ENCODE measurements at places on chromosomes 1 and 21. TPM values are rescaled to one million over a fixed set of nuclear protein-coding genes. Genes with fewer than 3 reads are reported as not detected.

- no peak overlapping the region for H3K4me3 ChIP-seq
- H3K27ac ChIP-seq, result no peak overlapping the region
- no peaks in the 10 kb centered on the region for H3K4me1 ChIP-seq
- H3K27me3 ChIP-seq, result no peaks in the 10 kb centered on the region
- no peaks in the 10 kb centered on the region for H3K36me3 ChIP-seq
Measured at GRCh38 chr1:220710333-220710732, 20.2 kb downstream of the C1orf115 start.

DNA sequence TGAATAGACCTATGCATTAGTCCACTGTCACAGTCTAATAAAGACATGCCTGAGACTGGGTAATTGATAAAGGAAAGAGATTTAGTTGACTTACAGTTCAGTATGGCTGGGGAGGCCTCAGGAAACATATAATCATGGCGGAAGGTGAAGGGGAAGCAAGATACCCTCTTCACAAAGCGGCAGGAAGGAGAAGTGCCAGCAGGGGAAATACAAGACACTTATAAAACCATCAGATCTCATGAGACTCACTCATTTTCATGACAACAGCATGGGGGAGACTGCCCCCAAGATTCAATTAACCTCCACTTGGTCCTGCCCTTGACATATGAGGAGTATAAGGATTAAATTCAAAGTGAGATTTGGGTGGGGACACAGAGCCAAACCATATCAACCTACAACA lies 59.4 kb downstream of the CAPN9 start:
- H3K27me3 ChIP-seq, result no peaks in the 10 kb centered on the region
- no peak for DNase-seq
- H3K36me3 ChIP-seq, result no peaks in the 10 kb centered on the region
- no peak overlapping the region for H3K4me3 ChIP-seq
- peak overlapping the region; percentile 27 for H3K27ac ChIP-seq

The PRDM16 gene
- total RNA-seq, result 15.9 TPM

GRCh38 chr1:2355373-2356261 lies 35.7 kb downstream of the MORN1 start:
- H3K4me3 ChIP-seq, result no peak overlapping the region
- no peaks in the 10 kb centered on the region for H3K36me3 ChIP-seq
- peaks cover 10% of the 10 kb centered on the region for H3K4me1 ChIP-seq
- no peaks in the 10 kb centered on the region for H3K27me3 ChIP-seq
- H3K27ac ChIP-seq, result no peak overlapping the region

The AGT gene
- total RNA-seq, result 37.1 TPM

The ASCL5 gene
- not detected for total RNA-seq

GRCh38 chr1:33348194-33348593 lies 27.3 kb upstream of the A3GALT2 start:
- DNase-seq, result no peak
- no peaks in the 10 kb centered on the region for H3K27me3 ChIP-seq
- peaks cover 20% of the 10 kb centered on the region for H3K4me1 ChIP-seq
- no peaks in the 10 kb centered on the region for H3K36me3 ChIP-seq
- H3K4me3 ChIP-seq, result peak overlapping the region; percentile 90
- peak overlapping the region; percentile 98 for H3K27ac ChIP-seq

The SAMD13 gene
- 1.1 TPM for total RNA-seq

GRCh38 chr1:92786111-92786901 lies 1.4 kb upstream of the EVI5 start:
- H3K27ac ChIP-seq, result peak overlapping the region; percentile 95
- peak overlapping the region; percentile 88 for H3K4me3 ChIP-seq
- H3K4me1 ChIP-seq, result peaks cover 15% of the 10 kb centered on the region
- H3K27me3 ChIP-seq, result no peaks in the 10 kb centered on the region
- no peak for DNase-seq

DNA sequence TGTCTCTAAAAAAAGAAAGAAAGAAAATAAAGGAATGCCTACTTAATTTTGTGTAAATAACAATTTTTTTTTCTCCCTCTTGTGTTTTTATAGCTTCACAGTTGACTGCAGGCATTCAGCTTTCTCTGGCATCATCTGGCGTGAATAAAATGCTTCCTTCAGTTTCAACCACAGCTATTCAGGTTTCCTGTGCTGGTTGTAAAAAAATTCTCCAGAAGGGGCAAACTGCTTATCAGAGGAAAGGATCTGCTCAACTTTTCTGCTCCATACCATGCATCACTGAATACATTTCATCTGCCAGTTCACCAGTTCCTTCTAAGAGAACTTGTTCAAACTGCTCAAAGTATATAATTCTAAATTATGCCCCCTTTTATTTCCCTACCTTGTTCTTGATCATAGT lies 18.0 kb downstream of the ZMYM1 start:
- H3K27me3 ChIP-seq, result no peaks in the 10 kb centered on the region
- no peaks in the 10 kb centered on the region for H3K4me1 ChIP-seq
- DNase-seq, result no peak
- no peak overlapping the region for H3K4me3 ChIP-seq
- peaks cover 89% of the 10 kb centered on the region for H3K36me3 ChIP-seq
- no peak overlapping the region for H3K27ac ChIP-seq

DNA sequence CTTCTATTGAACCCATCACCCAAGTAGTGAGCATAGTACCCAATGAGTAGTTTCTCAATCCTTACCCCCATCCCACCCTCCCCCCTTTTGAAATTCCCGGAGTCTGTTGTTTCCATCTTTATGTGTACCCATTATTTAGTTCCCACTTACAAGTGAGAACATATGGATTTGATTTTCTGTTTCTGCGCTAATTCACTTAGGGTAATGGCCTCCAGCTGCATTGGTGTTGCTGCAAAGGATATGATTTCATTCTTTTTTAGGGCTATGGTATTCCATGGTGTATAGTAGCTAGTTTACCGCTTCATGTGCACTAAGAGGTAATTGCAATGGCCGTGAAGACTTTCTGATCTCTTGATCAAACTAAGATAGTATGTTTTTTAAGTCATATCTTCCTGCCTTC lies 107.5 kb upstream of the SERTAD4 start:
- no peak overlapping the region for H3K4me3 ChIP-seq
- H3K36me3 ChIP-seq, result no peaks in the 10 kb centered on the region
- DNase-seq, result no peak
- H3K4me1 ChIP-seq, result no peaks in the 10 kb centered on the region

DNA sequence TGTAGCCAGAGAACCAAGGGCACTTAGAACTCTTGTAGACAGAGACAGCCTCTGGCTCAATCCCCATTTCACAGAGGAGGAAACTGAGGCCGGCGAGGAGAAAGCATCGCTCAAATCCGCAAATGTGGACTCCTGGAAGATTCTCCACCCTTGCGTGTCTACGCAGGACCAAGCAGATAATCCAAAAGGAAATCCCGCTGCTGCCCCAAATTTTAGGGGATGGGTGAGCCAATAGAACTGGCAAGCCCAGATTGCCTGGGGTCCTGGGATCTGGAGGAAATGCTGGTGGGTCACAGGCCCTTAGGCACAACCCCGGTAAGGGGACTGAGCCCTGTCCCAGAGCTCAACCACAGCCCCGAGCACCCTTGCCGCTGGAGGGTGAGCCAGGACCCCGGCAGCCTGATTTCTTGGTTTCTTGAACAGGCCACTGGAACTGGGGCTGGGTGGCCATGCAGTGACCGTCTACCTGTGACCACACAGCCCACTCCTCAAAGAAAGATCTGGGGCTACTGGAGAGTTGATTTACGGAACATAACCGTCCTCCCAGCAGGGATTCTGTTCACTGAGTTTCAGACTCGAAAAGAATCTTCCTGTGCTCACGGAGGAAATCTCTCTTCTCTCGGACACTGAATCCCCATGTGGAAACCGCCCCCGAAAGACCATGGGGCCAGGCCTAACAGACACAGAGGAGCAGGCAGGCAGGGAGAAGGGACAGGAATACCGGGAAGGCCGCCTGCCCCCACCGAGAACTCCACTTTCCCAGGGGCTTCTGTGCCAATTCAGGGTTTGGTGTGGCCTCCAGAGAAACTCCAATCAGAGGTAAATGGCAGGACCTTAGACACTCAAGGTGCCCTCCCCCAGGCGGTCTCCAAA lies 238.4 kb downstream of the NPHP4 start:
- H3K4me1 ChIP-seq, result peaks cover 13% of the 10 kb centered on the region
- no peak overlapping the region for H3K4me3 ChIP-seq
- no peaks in the 10 kb centered on the region for H3K27me3 ChIP-seq
- DNase-seq, result peak; percentile 9
- no peak overlapping the region for H3K27ac ChIP-seq
- no peaks in the 10 kb centered on the region for H3K36me3 ChIP-seq

- no peak overlapping the region for H3K4me3 ChIP-seq
- no peaks in the 10 kb centered on the region for H3K36me3 ChIP-seq
- DNase-seq, result no peak
- peaks cover 77% of the 10 kb centered on the region for H3K4me1 ChIP-seq
- H3K27me3 ChIP-seq, result no peaks in the 10 kb centered on the region
- H3K27ac ChIP-seq, result peak overlapping the region; percentile 93
Measured at GRCh38 chr1:27577504-27578188, 26.3 kb downstream of the AHDC1 start.

DNA sequence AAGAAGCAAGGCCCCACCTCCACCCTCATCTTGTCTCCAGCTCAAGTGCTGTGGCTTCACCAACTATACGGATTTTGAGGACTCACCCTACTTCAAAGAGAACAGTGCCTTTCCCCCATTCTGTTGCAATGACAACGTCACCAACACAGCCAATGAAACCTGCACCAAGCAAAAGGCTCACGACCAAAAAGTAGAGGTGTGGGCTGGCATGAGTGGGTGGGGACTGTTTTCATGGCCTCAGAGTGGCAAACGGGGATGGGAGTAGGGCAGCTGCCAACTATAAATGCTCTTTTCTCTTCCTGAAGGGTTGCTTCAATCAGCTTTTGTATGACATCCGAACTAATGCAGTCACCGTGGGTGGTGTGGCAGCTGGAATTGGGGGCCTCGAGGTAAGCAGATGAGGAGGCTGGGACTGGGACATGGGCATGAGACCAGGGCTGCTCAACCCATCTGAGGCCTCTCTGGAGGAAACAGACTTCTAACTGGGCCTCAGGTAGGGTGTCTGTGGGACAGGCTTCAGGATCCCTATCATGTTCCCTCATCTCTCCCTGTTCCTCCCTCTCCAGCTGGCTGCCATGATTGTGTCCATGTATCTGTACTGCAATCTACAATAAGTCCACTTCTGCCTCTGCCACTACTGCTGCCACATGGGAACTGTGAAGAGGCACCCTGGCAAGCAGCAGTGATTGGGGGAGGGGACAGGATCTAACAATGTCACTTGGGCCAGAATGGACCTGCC lies 8.8 kb upstream of the P3R3URF start:
- no peak overlapping the region for H3K4me3 ChIP-seq
- no peak overlapping the region for H3K27ac ChIP-seq
- H3K4me1 ChIP-seq, result peaks cover 20% of the 10 kb centered on the region
- no peaks in the 10 kb centered on the region for H3K36me3 ChIP-seq
- H3K27me3 ChIP-seq, result no peaks in the 10 kb centered on the region
- DNase-seq, result no peak

GRCh38 chr21:35028451-35028978 lies 20.6 kb downstream of the RUNX1 start:
- H3K27me3 ChIP-seq, result peaks cover 9% of the 10 kb centered on the region
- no peaks in the 10 kb centered on the region for H3K36me3 ChIP-seq
- no peak overlapping the region for H3K4me3 ChIP-seq
- DNase-seq, result no peak
- H3K4me1 ChIP-seq, result peaks cover 7% of the 10 kb centered on the region

DNA sequence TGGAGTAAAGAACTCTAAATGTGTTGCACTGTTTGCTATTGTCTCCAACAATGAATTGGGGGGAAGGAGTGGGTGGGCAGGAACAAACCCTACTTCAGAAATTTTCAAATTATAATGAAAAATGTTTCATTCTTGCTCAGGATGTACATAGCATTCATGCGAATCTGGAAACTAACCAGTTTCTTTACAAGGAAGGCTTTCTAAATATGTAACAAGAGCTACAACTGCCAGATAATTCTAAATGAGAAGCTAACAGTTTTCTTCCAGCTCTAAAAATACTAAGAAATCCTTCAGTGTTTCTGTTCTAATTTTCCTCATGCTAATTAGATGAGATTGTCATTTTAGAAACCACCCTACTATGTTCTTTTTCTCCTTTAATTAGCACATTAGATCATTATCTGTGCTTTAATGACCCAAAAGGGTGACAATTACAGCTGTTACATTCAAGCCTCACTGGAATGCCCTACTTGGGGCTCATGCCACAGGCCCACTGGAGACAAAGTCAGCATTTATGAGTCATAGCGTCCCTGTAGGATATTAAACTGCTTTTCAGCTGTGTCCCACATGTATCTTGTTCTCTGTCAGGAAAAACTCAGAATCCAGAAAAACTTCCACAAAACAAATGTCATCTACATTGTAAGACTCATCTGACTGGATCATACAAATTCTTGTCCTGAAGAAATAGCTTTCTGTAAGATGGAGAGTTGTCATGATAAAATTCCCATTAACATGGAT lies 804.6 kb upstream of the CXADR start:
- no peaks in the 10 kb centered on the region for H3K4me1 ChIP-seq
- H3K36me3 ChIP-seq, result no peaks in the 10 kb centered on the region
- no peaks in the 10 kb centered on the region for H3K27me3 ChIP-seq
- DNase-seq, result no peak
- H3K4me3 ChIP-seq, result no peak overlapping the region
- no peak overlapping the region for H3K27ac ChIP-seq

DNA sequence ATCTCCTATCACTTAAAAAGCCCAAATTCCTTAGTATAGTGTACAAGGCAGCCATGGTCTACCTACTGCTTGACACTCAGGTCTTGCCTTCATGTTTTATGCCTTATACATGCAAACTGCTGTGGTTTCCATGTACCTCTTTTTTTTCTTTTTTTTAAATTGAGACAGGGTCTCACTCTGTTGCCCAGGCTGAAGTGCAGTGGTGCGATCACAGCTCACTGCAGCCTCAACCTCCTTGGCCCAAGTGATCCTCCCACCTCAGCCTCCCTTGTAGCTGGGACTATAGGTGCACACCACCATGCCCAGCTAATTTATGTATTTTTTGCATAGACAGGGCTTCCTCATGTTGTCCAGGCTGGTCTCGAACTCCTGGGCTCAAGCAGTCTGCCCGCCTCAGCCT lies 8.0 kb downstream of the CD55 start:
- no peaks in the 10 kb centered on the region for H3K27me3 ChIP-seq
- H3K4me3 ChIP-seq, result no peak overlapping the region
- H3K4me1 ChIP-seq, result peaks cover under 1% of the 10 kb centered on the region
- no peak overlapping the region for H3K27ac ChIP-seq
- DNase-seq, result no peak
- H3K36me3 ChIP-seq, result peaks cover 58% of the 10 kb centered on the region

DNA sequence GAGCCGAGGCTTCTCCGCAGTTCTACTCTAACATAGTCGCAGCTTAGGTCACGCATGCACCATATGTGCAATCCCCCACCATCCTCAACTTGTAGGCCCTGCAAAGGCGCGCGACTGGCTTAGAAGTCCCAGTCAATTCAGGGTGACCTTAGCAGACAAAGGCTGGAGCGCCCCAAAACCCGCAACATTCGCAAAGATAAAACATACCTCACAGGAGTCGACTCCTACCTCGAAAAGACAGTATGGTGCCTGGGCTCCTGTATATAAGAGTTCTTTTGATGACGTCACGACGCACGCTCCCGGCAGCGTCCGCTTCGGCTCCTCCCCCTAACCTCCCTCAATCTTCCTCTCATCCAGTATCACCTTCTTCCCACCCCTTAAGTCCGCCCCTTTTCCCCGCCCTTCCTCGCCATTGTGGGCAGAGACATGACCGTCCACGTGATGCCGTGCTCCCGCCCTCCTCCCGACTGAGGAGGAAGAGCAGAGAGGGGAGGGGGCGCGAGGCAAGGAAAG lies at the start of gene GAS5:
Gene GAS5 (minus strand): TSS at position 237 of the 513 bp plus-strand sequence.
- no peaks in the 10 kb centered on the region for H3K27me3 ChIP-seq
- H3K4me1 ChIP-seq, result peaks cover 9% of the 10 kb centered on the region
- H3K27ac ChIP-seq, result peak within 1 kb of the TSS; percentile 94
- H3K4me3 ChIP-seq, result peak within 1 kb of the TSS; percentile 95

GRCh38 chr1:37718901-37719571 lies 26.7 kb downstream of the CDCA8 start:
- H3K4me1 ChIP-seq, result no peaks in the 10 kb centered on the region
- no peaks in the 10 kb centered on the region for H3K27me3 ChIP-seq
- H3K36me3 ChIP-seq, result no peaks in the 10 kb centered on the region
- H3K4me3 ChIP-seq, result no peak overlapping the region
